ENCODE measurements at places on chromosomes 6 and 20.
A peak's percentile ranks its signal among the peaks of the same experiment; 100 is the strongest.

DNA sequence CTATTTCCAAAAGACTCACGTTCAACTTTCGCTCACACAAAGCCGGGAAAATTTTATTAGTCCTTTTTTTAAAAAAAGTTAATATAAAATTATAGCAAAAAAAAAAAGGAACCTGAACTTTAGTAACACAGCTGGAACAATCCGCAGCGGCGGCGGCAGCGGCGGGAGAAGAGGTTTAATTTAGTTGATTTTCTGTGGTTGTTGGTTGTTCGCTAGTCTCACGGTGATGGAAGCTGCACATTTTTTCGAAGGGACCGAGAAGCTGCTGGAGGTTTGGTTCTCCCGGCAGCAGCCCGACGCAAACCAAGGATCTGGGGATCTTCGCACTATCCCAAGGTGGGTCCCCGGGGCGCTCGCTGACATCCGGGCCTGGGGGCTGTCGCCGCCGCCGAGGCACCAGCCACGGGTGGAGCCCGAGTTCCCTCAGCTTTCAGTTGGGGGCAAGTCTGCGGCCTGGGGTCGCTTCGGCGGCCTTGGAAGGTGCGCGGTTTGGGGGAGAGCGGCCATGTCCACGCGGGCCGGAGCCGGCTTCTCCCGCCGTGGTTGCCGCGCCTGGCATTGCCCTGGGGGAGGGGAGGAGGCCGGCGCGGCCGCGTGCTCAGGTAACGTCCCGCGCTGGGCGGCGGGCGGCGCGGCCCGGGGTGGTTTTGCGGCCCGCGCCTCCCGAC is 429 bp downstream of the AMD1 start:
- peak; percentile 63 for DNase-seq

- no peak for DNase-seq
These were observed 133.7 kb downstream of the PTCHD4 start for GRCh38 chr6:47977314-47977713.

DNA sequence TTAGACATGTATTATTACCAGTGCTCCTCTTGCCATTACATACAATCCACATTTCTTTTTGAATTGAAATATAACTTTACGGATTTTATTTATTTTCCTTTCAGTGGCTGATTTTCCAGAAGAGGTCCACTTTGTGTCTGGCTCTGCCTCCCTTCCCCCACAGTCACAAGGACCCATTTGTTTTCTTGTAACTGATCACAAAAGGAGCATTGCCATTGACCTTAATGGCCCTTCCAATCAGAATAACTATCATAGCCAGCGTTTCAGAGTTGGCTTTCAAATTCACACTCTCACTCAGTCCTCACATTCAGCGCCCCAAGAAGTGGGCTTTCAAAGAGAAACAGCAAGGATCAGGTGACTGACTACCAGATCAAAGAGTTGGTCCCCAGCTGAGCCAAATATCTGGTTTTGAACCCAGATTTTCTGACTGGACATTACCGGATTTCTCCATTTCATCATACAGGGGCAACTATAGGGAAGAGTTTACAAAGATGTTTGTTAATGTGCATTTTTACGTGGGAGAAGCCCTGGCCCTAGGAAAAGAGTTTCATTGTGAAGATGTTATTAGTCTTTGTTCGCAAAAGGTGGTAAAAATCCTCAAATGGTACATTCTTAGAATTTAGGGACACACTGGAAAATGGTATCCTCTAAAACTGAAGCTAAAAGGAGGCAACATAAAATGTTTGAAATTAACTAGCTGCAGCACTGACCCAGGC is 2.0 kb upstream of the SLC22A23 start:
- no peak for DNase-seq

GRCh38 chr20:32216179-32217142 is 8.8 kb downstream of the POFUT1 start:
- DNase-seq = no peak

GRCh38 chr6:33160728-33161344 is 31.4 kb downstream of the COL11A2 start:
- DNase-seq = no peak

DNA sequence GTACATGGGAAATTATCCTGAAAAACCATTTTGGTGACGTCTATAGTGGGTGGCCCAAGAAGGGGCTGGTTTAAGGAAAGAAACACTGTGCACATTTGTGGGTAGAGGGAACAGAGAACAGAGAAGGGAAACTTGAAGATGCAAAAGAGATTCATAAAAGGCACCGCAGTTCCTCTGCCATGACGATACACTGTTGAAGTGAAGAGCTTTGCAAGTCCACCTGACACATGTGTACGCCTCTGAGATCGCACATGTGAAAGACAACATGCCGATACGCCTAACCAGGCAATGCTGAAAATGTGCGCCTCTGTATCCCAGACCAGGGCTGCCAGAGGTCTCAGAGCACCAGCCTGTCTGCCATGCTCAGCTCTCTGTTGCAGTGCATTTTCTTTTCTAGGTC is 180.9 kb downstream of the KIF16B start:
- DNase-seq = no peak

Data from NCI-H1930 (cell line).